ENCODE measurements at places on chromosomes 16 and 17.
A peak's percentile ranks its signal among the peaks of the same experiment; 100 is the strongest.

DNA sequence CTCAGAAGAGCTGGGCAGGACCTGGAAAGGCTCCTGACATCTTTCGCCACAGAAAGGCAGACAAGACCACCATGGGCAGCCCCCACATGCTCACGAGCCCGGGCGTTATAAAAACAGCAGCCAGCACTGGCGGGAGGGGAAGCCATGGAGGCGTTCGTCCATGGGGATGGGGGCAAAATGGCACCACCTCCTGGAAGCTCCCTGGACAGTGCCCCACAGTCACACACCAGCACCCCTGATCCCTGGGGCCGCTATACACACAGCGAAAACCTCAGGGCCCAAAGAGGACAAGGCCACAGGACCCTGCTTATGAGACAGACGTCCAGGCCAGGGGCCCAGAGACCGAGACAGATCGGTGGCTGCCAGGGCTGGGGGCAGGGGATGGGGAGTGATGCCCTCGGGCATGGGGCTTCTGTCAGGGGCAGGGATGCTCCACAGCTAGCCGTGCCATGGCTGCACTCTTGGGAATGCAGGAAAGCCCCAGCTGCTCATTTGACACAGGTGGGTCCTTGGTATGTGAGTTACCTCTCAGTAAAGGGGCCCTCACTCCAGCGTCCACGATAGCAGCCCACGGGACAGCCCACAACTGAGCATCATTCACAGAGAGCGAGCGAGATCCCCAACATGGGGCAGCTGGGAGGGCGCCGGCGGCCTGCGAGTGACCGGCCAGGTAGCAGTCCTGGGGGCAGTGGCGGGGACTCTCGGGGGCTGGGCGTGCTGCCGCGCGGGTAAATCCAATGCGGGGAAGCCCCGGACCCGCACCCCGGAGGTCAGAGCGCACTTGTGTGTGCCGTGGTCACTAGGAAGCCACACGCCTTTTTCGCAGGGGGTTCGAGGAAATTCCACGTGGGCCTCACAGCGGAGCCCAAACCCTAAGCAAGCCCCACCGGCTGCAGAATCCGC lies 6.4 kb upstream of the PVALEF start:
- DNase-seq = no peak

- DNase-seq = no peak
Observed at GRCh38 chr16:89322321-89323119, 105.0 kb downstream of the ZNF778 start.

GRCh38 chr17:29169806-29170591 lies 10.2 kb downstream of the MYO18A start:
- DNase-seq = no peak

- DNase-seq = no peak
Observed at GRCh38 chr17:78118801-78119241, 9.7 kb downstream of the TMC6 start.

DNA sequence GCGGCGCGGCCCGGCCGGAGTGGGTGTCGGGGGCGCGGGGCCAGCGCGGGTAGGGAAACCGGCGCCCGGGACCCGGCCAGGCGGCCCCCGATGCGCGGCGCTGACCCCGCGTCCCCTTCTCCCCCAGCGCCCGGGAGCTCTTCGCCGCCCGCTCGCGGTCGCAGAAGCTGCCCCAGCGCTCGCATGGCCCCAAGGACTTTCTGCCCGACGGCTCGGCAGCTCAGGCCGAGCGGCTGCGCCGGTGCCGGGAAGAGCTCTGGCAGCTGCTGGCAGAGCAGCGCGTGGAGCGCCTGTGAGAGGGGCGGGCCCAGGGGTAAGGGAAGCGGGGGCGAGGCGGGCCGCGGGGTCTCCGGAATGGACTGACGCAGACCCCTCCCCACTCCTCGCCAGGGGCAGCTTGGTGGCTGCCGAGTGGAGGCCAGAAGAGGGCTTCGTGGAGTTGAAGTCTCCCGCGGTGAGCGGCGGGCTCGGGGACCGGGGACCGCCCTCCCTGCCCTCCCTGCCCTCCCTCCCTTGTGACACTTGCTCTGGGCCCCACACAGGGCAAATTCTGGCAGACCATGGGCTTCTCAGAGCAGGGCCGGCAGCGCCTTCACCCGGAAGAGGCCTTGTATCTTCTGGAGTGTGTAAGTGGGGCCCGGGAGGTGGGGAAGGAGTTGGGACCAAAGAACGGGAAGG lies 430 bp downstream of the TSEN54 start:
- peak; percentile 4 for DNase-seq

- no peak for DNase-seq
Observed at GRCh38 chr17:19264681-19265080, 27.5 kb downstream of the EPN2 start.

- no peak for DNase-seq
Observed at GRCh38 chr17:56148333-56148732, 4.9 kb upstream of the ANKFN1 start.

DNA sequence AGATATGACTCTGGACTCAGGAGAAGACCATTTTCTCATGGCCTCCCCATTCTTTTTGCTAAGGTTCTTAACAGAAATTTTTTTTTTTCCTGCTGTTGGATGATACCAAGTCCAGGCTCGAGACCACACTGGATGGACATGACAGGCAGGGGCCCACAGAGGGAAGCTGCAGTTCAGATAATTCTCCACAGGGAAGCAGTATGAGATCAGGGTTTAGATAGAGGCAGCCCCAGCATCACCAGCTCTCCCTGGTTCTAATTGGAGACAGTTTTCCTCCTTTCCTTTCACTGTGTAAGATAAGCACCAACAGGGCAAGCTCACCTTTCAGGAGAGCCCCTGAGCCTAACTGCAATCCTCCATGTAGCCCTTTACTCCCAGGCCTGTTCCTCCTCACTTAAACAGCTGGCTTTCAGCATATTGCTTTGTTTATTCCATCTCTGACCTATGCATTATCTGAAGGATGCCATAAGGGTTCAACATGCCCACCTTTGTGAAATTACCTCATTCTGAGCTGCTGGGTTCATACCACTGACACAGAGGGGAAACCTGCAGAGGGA lies 108.1 kb downstream of the SNX11 start:
- DNase-seq = no peak

- peak; percentile 70 for DNase-seq
Observed at GRCh38 chr16:1102921-1103635, 7.0 kb upstream of the C1QTNF8 start.

- no peak for DNase-seq
Observed at GRCh38 chr17:65035704-65036103, 20.8 kb downstream of the GNA13 start.

DNA sequence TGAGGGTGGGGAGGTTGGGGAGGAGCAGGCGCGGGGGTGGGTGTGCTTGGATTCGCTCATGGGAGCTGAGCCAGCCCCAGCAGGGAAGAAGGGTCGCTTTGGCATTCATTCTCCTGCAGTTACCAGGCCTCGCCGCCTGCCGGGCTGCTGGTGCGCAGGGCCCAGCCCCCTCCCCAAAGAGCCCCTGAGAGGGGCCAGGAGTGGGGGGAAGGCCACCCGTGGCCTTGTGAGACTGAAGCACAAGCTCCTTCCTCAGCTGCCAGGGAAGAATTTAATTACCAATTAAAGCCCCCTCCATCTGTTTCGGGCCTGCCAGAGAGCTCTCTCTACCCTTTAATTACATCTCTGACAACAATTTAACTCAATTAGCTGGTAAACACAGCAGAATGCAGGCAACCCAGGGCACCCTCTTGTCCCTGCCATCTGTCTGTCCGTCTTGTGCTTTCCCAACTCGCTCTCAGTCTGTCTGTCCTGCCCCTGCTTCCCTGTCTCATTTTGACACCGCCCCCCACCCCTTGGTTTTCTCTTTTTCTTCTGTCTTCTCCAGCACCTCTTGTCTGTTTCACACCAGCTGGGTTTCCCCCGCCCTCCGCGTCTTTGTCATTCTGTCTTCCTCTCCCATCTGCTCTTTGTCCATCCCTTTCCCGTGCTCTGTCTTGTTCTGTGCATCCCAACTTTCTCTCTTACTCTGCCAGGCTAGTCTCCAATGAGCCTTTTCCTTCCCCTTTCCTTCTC lies 32.7 kb downstream of the CDK5RAP3 start:
- no peak for DNase-seq

DNA sequence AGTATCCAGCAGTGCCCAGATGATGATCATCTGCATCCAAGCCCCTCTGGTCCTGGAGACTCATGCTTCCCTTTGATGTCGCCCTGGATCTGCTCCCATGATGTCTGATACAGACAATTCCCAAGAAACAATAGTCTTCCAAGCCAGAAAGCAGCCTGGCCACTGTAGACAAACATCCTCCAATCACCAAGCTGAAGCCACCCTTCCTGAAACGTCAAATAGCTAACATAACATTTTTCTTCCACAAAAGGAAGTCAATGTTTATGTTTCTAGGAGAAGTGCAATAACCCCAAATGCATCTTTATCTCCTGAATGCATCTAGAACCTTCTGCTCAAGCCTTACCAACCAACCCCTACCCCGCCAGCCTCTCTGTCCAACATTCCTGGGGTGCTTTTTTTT lies 1.2 kb upstream of the DPEP2 start:
- DNase-seq = no peak

DNA sequence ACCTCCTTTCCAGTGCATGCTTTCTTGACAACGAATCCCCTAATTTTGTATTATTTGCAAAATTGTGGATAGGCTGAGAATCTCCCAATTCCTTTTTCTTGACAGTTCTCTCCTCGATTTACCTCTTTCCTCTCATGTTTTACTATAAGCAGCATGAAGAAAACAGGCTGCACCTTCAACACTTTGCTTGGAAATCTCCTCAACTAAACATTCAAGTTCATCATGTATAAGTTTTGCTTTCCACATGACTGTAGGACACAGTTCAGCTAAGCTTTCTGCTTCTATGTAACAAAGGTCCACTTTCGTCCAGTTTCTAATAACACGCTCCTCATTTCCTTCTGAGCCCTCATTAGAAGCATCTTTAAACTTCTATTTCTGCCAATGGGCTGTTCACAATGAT lies 199.0 kb upstream of the NLRP1 start:
- no peak for DNase-seq

- no peak for DNase-seq
Observed at GRCh38 chr16:86317813-86318650, 192.3 kb upstream of the FOXF1 start.

DNA sequence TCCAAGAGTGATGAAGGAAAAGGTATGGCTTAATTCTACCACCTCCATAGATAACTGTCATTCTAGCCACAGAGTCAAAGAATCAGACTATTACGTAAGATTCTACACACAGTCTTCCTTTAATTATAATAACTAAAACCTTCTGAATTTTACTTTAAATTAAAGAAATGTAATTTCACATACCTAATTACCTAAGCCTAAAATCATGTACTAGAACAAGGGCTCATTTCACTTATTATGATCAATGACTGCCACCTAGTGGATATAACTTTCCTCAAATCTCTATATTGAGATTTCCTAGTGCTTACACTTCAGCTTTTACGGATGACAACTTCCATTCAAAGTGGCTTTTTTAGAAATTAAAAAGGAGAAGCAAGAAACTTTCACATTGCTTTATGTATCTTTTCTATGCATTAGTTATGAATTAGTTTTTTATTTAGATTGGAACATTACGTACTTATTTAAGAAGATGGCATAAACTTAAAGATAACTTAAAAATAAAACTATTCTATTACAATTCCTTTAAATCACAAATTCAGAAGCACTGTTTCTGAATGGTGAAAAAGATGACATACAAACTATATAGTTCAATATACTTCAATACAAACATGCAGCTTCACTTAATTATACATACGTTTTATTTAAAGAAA lies 18.2 kb upstream of the ABCA10 start:
- peak; percentile 38 for DNase-seq

- DNase-seq = no peak
Observed at GRCh38 chr16:17335826-17336529, 134.8 kb downstream of the XYLT1 start.

GRCh38 chr16:13148836-13149235 lies 247.4 kb downstream of the SHISA9 start:
- no peak for DNase-seq

DNA sequence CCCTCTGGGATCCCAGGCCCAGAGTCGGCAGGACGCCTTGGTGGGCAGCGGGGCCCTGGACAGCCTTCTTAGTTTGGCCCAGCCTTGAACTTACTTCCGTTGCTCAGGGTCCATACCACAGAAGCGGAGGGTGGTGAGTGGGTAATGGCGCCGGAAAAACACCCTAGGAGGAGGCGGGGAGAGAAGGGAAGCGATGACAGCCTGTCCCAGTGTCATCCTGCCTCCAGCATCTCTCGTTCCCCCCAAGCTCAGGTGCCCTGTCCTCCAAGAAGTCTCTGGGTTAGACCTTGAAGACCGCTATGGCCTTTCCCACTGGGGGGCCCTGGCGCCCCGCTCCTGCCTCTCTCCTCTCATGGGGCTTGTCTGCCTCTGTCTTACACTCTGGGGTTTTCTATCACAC lies 22.9 kb downstream of the TNS4 start:
- DNase-seq = no peak

- no peak for DNase-seq
Observed at GRCh38 chr17:2503627-2504026, 8.1 kb downstream of the METTL16 start.

GRCh38 chr16:46787909-46788308 lies 39.8 kb upstream of the MYLK3 start:
- DNase-seq = no peak

GRCh38 chr17:44826123-44826790 lies 3.8 kb downstream of the GJC1 start:
- no peak for DNase-seq

GRCh38 chr17:64036198-64036922 lies 15.9 kb upstream of the ICAM2 start:
- DNase-seq = no peak

DNA sequence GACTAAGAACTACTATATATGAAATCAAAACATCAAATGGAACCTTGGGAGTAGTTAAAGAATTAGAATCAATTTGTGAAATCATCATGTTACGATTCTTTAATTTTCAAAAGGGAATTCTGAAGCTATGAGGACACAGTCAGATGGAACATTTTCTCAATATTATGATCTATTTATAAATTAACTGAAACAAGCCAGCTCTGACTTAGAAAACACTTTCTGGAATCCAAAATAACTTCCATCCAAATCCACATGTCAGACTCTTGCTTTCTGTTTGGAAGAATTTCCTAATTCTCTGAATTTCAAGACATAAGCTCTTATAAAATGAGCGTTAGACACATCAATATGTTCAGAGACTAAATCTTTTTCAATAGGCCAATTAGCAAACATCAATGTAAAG lies 737.7 kb upstream of the SOX9 start:
- DNase-seq = no peak

DNA sequence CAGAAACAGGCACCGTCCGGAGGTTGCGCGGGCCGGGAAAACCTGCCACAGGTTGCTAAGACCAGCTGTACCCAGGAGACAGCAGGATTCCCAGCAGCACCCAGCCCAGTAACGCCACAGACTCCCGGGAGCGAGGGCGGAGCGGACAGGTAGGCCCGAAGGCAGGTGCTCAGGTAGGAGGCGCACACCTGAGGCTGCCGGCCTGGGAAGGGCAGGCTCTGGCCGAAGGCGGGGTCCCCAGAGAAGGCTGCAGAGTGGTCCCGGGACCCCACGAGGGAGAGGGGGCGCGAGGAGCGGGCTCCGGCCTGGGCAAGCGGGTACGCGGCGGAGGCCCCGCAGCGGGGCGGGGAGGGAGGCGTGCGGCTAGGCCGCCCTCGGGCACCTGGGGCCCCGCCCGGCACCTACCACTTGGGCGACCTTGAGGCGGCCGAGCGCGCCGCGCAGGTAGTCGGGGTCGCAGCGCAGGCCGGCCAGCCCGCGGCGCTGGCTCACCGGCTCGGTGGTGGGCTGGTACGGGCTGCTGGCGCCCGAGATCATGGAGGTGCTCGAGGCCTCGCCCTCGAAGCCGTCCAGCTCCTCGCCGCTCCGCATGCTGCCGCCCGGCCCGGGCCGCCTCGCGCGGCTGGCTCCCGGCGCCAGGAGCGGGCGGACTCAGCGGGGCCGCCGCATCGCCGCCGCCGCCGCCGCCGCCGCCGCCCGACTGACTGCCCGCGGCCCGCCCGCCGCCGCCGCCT lies 441 bp downstream of the CMTM4 start:
- no peak for DNase-seq

- DNase-seq = peak; percentile 63
Observed at GRCh38 chr17:82300707-82301270, 16.6 kb downstream of the CD7 start.
